ENCODE measurements at places on chromosomes 5 and 9.
A peak's percentile ranks its signal among the peaks of the same experiment; 100 is the strongest.

GRCh38 chr5:60763061-60763460 lies 63.1 kb upstream of the DEPDC1B start:
- no peak for DNase-seq

DNA sequence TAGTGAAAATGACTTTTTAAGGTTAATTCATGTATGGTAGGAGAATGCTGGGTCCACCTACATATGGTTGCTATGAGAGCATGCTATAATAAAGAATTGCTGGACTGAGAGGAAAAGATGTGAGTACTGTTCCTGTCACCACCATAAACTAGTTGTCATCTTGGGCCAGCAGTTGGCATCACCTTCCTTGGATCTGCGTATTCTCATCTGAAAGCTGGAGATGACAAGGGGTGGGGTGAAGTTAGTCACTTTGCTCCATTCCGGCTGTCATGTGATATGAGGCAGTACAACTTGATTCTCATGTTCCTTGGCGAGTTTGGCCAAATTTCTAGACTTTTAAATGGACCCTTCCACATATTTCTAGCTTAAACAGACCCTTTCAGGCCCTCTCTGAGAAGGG lies 33.3 kb downstream of the PIP5K1B start:
- no peak for DNase-seq

- DNase-seq, result no peak
Observed at GRCh38 chr5:126268697-126269315, 154.4 kb upstream of the GRAMD2B start.

- DNase-seq, result no peak
Observed at GRCh38 chr9:93324191-93324834, 127.2 kb upstream of the FAM120A start.

GRCh38 chr5:102222772-102223171 lies 73.3 kb downstream of the SLCO4C1 start:
- DNase-seq, result peak; percentile 38

GRCh38 chr9:98080326-98080725 lies 23.8 kb downstream of the NANS start:
- DNase-seq, result no peak

- DNase-seq, result no peak
Observed at GRCh38 chr5:83817591-83817990, 96.9 kb upstream of the HAPLN1 start.

DNA sequence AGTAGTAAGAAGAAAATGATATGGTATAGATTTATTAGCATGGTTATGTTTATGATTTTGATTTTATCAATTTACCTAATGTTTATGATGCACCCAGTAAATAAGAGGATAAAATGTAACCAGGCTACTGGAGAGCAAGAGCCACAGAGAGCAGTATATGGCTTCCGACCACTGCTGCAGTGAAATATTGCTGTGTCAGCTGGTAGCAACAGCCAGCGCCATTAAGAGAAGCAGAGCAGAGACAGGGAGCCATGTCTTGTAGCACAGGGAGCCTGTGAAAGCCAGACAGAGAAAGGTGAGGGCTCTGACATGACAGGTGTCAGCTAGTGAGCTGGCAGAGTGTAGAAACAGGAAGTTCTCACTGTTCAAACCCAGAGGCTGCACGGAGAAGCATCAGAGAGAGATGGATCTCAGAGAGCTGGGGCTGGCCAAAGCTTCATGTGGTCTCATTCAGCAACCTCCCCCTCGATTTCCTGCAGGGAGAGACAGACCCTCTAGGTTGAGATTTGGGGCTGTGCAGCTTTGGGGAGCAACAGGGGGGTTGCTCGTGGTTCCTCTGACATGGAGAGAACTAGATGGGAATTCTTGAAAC lies 202.1 kb downstream of the MED10 start:
- peak; percentile 50 for DNase-seq

DNA sequence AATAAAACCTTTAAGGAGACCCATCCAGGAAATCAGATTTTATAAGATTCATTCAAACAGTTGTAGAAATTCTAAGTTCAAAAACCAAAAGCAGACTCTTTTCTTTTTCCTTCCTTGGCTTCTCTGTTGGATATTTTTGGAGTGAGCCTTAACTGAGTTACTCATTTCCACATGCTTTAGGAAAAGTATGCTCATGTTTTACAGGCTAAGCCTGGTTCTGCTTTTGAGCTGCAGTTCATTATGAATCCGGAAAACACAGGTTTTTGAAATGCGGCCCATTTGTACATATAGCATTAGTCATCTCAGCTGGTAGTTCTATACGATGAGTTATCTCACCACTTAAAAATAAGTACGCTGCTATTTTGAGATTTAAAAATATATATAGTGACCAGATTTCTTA lies 156.6 kb upstream of the DMRT1 start:
- no peak for DNase-seq

DNA sequence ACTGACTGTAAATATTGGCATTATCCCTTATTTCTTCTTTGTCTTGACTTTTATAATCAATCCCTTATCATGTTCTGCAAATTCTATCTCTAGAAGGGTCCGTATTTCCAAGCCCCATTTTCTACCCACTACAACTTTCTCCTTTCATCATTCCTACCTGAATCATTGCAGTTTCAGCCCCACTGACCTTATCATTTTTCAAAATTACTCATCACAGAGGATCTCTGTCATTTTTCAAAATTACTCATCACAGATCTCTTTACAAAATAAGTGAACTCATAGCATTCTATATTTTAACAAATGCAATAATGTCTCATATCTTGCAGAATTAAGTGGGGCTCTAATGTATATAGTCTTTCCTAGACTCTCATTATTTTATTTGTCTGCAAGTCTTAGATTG lies 256.9 kb upstream of the COX7C start:
- no peak for DNase-seq

DNA sequence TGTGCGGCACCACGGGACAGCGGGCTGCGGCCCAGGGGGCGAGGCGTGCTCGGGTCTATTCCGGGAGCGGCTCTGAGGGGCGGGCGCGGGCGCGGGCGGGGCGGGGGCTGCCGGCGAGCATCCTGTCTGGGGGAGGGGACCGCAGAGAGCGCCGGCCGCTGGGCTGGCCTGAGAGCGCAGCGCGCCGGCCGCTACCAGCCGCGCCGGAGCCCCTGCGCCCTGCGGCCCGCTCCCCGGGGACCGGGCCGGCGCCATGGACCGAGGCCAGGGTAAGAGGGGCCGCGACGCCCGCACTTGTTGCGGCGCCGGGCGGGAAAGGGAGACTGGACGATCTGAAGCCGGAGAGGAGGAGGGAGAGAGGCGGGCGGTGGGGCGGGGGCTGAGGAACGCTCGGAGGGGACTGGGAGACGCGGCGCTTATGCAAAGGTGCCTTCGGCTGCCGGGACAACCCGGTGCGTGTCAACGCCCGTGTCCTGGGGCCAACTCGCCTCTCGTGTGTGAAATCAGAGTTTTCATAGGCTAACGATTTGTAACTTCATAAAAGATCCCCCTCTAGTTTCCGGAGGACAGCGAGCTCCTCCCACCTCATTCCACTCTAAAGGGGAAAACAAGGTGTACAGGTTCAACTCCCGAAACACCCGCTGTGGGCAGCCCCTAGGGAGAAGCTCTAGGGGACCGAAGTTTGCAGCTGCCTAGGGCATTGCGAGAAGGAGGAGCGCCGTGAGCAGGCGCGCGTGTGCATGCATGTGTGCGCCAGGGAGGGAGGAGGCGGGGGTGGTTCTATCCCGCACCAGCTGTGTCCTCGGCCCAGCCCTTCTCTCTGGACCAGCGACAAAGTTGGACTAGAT lies at the start of gene AFAP1L1:
Gene AFAP1L1 (plus strand): TSS at position 144 of the 848 bp plus-strand sequence. CDS start 110 bp downstream, at position 254.
- DNase-seq, result peak; percentile 51

GRCh38 chr5:81450940-81451339 lies 57.0 kb upstream of the ACOT12 start:
- no peak for DNase-seq

Measured in NCI-H510A (cell line).